ENCODE measurements at places on chromosomes 6 and 20. TPM values are rescaled to one million over a fixed set of nuclear protein-coding genes. Genes with fewer than 3 reads are reported as not detected.

- H3K36me3 ChIP-seq: no peaks in the 10 kb centered on the region
- H3K27me3 ChIP-seq: no peaks in the 10 kb centered on the region
- DNase-seq: no peak
- H3K4me3 ChIP-seq: no peak overlapping the region
These were observed 78.3 kb downstream of the FOXO3 start for GRCh38 chr6:108638993-108639392.

- no peak for DNase-seq
- H3K4me1 ChIP-seq: peaks cover 14% of the 10 kb centered on the region
- H3K27ac ChIP-seq: no peak overlapping the region
- H3K36me3 ChIP-seq: no peaks in the 10 kb centered on the region
- no peak overlapping the region for H3K4me3 ChIP-seq
- H3K27me3 ChIP-seq: no peaks in the 10 kb centered on the region
These were observed 55.2 kb downstream of the TPD52L1 start for GRCh38 chr6:125208625-125209249.

- H3K36me3 ChIP-seq: no peaks in the 10 kb centered on the region
- H3K27me3 ChIP-seq: no peaks in the 10 kb centered on the region
- H3K4me3 ChIP-seq: no peak overlapping the region
- H3K4me1 ChIP-seq: peaks cover 10% of the 10 kb centered on the region
- H3K27ac ChIP-seq: no peak overlapping the region
These were observed 676.0 kb upstream of the MARCKS start for GRCh38 chr6:113181164-113181563.

GRCh38 chr20:53468587-53468986 is 125.1 kb downstream of the ZNF217 start:
- H3K36me3 ChIP-seq: no peaks in the 10 kb centered on the region
- DNase-seq: no peak
- no peak overlapping the region for H3K4me3 ChIP-seq
- no peak overlapping the region for H3K27ac ChIP-seq
- no peaks in the 10 kb centered on the region for H3K4me1 ChIP-seq
- no peaks in the 10 kb centered on the region for H3K27me3 ChIP-seq

- peaks cover 24% of the 10 kb centered on the region for H3K4me1 ChIP-seq
- peak overlapping the region; percentile 64 for H3K4me3 ChIP-seq
- no peak overlapping the region for H3K27ac ChIP-seq
- H3K27me3 ChIP-seq: no peaks in the 10 kb centered on the region
These were observed 1.9 kb downstream of the PLTP start for GRCh38 chr20:45909817-45910669.

- no peaks in the 10 kb centered on the region for H3K36me3 ChIP-seq
- H3K27ac ChIP-seq: no peak overlapping the region
- H3K27me3 ChIP-seq: no peaks in the 10 kb centered on the region
- no peaks in the 10 kb centered on the region for H3K4me1 ChIP-seq
- H3K4me3 ChIP-seq: no peak overlapping the region
- no peak for DNase-seq
These were observed 191.4 kb downstream of the NFATC2 start for GRCh38 chr20:51350941-51351631.

DNA sequence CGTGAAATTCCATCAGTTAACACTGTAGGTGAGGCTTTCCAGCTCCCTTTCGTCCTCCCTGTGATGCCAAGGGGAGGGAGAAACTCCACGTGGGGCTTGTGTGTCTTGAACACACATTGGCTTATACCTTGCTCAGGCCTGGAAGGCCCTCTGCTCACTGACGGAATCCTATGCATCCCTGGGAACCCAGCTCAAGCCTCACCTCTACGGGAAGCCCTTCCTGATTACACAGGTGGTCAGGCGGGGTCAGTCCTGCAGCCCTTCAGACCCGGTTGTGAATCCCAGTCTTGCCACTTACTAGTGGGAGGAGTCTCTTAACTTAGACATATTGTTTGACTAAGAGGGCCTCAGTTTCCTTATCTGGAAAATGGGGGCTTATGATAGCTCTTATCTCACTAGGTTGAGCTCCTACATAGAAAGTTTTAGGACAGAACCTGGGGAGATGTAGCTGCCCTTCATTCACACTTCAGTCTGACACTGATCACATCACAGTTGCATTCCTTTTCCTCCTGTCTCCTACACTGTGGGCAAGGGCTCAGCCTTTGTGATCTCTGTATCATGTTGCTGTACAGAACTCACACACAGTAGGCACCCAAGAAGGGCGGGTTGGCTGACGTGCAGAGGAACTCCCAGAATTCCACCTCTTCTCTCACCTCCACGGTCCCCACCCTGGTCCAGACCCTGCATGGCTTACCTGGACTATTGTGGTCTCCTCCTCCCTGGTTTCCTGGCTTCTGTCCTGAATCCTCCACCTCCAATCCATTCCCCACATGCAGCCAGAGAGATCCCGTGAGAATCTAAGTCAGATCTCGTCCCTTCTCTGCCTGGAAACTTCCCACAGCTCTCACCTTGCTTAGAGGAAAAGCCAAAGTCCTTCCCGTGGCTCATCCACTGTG is 129.6 kb downstream of the CEBPB start:
- H3K4me1 ChIP-seq: peaks cover 17% of the 10 kb centered on the region
- H3K27ac ChIP-seq: no peak overlapping the region
- DNase-seq: no peak

DNA sequence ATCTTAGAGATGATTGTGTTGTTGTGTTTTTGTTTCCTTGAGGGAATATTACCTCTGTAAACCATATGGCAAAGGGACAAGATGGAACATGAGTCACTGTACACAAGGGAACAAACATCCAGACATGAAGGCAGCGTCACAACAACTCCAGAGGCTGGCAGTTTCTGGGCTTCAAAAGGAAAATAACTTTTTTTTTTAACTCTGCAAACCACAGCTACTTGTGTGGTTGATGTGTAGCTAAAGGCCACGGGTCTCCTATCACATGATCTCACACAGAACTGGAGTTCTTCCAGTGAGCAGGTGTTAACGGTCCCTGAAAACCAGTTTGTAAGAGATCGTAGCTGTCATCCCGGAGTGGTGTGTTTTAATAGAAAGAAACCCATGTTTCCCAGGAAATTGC is 33.2 kb upstream of the HBS1L start:
- H3K27me3 ChIP-seq: no peaks in the 10 kb centered on the region
- no peaks in the 10 kb centered on the region for H3K36me3 ChIP-seq
- H3K4me1 ChIP-seq: no peaks in the 10 kb centered on the region
- H3K4me3 ChIP-seq: no peak overlapping the region

GRCh38 chr6:65964261-65964660 is 257.2 kb upstream of the EYS start:
- H3K4me1 ChIP-seq: no peaks in the 10 kb centered on the region
- no peaks in the 10 kb centered on the region for H3K27me3 ChIP-seq
- H3K27ac ChIP-seq: no peak overlapping the region
- H3K36me3 ChIP-seq: no peaks in the 10 kb centered on the region
- no peak for DNase-seq
- H3K4me3 ChIP-seq: no peak overlapping the region

DNA sequence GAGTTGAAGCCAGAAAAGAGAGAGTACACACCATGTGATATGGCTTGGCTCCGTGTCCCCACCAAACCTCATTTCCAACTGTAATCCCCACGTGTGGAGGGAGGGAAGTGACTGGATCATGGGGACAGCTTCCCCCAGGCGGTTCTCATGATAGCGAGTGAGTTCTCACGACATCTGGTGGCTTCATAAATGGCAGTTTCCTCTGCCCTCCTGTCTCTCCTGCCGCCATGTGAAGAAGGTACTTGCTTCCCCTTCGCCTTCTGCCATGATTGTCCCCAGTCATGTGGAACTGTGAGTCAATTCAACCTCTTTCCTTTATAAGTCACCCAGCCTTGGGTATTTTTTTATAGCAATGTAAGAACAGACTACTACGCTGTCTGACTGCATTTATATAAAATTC is 40.3 kb downstream of the TAF4 start:
- peak overlapping the region; percentile 10 for H3K27ac ChIP-seq
- DNase-seq: no peak
- H3K27me3 ChIP-seq: no peaks in the 10 kb centered on the region
- H3K4me1 ChIP-seq: peaks cover 47% of the 10 kb centered on the region
- H3K4me3 ChIP-seq: no peak overlapping the region

PPP1R14C gene
- 75.7 TPM for total RNA-seq

VTA1 gene
- 33.5 TPM for total RNA-seq

Data from heart left ventricle (tissue), 16 donors.